A549 treated with Mapracorat at 1 μM for 4 hours (cell line): ENCODE measurements at places on chromosomes 2 and 18. TPM values are rescaled to one million over a fixed set of nuclear protein-coding genes. Genes with fewer than 3 reads are reported as not detected.

Gene IL18R1
- total RNA-seq = 1.0 to 1.5 TPM (median 1.3 TPM) in 5 replicates

Gene GALR1
- not detected in 5 replicates for total RNA-seq

Gene SCN3A
- 0.01 TPM in 1 of 5 replicates, not detected in the others for total RNA-seq

Gene SKOR2
- total RNA-seq = not detected in 5 replicates

Gene ADNP2
- total RNA-seq = 10.5 to 11.0 TPM (median 10.9 TPM) in 5 replicates

Gene ARHGAP15
- total RNA-seq = not detected in 5 replicates

Gene SLC9A4
- total RNA-seq = not detected in 5 replicates

Gene EIPR1
- 38.7 to 43.9 TPM (median 41.4 TPM) in 5 replicates for total RNA-seq

Gene GKN1
- 0.30 to 1.00 TPM (median 0.56 TPM) in 5 replicates for total RNA-seq

Gene C1QL2
- total RNA-seq = 0.11 to 0.53 TPM (median 0.31 TPM) in 5 replicates

Gene EFHD1
- 4.0 to 5.0 TPM (median 4.2 TPM) in 5 replicates for total RNA-seq

Gene KHK
- 7.6 to 10.4 TPM (median 10.2 TPM) in 5 replicates for total RNA-seq

Gene SPATA3
- not detected in 5 replicates for total RNA-seq

Gene NLRC4
- total RNA-seq = 0.05 to 0.09 TPM (median 0.05 TPM) in 4 of 5 replicates, not detected in the other

Gene TWIST2
- 10.0 to 17.5 TPM (median 16.6 TPM) in 5 replicates for total RNA-seq

Gene PSMA8
- total RNA-seq = not detected in 5 replicates

Gene AOX1
- total RNA-seq = 3.5 to 4.8 TPM (median 4.6 TPM) in 5 replicates

Gene SCYGR4
- not detected in 5 replicates for total RNA-seq

Gene CHST9
- total RNA-seq = not detected in 5 replicates

Gene UGT1A8
- 0.06 TPM in 1 of 5 replicates, not detected in the others for total RNA-seq

Gene IL37
- total RNA-seq = not detected in 5 replicates

Gene CENPA
- total RNA-seq = 40.4 to 56.5 TPM (median 52.3 TPM) in 5 replicates

Gene SNRNP27
- total RNA-seq = 49.0 to 71.4 TPM (median 52.4 TPM) in 5 replicates

Gene DBI
- 380 to 537 TPM (median 392 TPM) in 5 replicates for total RNA-seq

Gene OSR1
- total RNA-seq = 6.4 to 10.3 TPM (median 6.6 TPM) in 5 replicates

Gene DAW1
- total RNA-seq = 2.3 to 3.2 TPM (median 2.6 TPM) in 5 replicates

Gene TMEM163
- total RNA-seq = 0.10 to 0.17 TPM (median 0.14 TPM) in 4 of 5 replicates, not detected in the other

Gene FRZB
- total RNA-seq = 0.07 to 0.16 TPM (median 0.12 TPM) in 5 replicates

Gene SCYGR2
- not detected in 5 replicates for total RNA-seq

Gene POTEC
- not detected in 5 replicates for total RNA-seq

Gene GRP
- total RNA-seq = not detected in 5 replicates

Gene GATA6
- 1.1 to 2.0 TPM (median 1.6 TPM) in 5 replicates for total RNA-seq

Gene NPPC
- 0.31 to 0.59 TPM (median 0.40 TPM) in 4 of 5 replicates, not detected in the other for total RNA-seq

Gene DNER
- total RNA-seq = 9.6 to 12.2 TPM (median 10.8 TPM) in 5 replicates
